Activated CD4-positive, alpha-beta T cell treated with anti-CD3 and anti-CD28 coated beads, Interleukin-2, amount 10 ng/mL, durations not matched to agents 24 days and 14 days (primary cell): ENCODE measurements at places on chromosomes 12 and 14.
A peak's percentile ranks its signal among the peaks of the same experiment; 100 is the strongest.

- DNase-seq = no peak
Measured at GRCh38 chr12:117438809-117439208, 77.4 kb upstream of the NOS1 start.

- DNase-seq = no peak
Measured at GRCh38 chr14:60512126-60512525, 3.2 kb downstream of the SIX6 start.

GRCh38 chr12:64610660-64611340, 505 bp downstream of the RASSF3 start:
- DNase-seq = peak; percentile 92

GRCh38 chr14:102278631-102278935, 26.4 kb downstream of the MOK start:
- no peak for DNase-seq

GRCh38 chr12:49187184-49187583, 1.7 kb downstream of the TUBA1A start:
- peak; percentile 66 for DNase-seq

- peak; percentile 85 for DNase-seq
Measured at GRCh38 chr12:27821259-27821973, 41.4 kb upstream of the MANSC4 start.

DNA sequence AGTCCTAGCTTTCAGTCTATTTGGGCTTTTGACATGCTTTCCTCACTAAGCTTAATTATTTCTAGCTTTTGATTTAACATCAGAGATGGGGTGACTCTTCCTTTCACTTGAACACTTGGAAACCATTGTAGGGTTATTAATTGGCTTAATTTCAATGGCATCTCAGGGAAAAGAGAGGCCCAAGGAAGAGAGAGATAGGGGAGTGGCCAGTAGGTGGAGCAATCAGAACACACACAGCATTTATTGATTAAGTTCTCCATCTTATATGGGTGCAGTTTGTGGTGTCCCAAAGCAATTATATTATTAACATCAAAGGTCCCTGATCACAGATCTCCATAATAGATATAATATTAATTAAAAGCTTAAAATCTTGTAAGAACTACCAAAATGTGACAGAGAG, 1466.1 kb upstream of the SEL1L start:
- DNase-seq = no peak
